Hematopoietic multipotent progenitor cell treated with erythropoietin and hydrocortisone succinate and interleukin-3 and kit ligand, for 6 days (in vitro differentiated cells): ENCODE measurements at places on chromosomes 2 and 18.

DNA sequence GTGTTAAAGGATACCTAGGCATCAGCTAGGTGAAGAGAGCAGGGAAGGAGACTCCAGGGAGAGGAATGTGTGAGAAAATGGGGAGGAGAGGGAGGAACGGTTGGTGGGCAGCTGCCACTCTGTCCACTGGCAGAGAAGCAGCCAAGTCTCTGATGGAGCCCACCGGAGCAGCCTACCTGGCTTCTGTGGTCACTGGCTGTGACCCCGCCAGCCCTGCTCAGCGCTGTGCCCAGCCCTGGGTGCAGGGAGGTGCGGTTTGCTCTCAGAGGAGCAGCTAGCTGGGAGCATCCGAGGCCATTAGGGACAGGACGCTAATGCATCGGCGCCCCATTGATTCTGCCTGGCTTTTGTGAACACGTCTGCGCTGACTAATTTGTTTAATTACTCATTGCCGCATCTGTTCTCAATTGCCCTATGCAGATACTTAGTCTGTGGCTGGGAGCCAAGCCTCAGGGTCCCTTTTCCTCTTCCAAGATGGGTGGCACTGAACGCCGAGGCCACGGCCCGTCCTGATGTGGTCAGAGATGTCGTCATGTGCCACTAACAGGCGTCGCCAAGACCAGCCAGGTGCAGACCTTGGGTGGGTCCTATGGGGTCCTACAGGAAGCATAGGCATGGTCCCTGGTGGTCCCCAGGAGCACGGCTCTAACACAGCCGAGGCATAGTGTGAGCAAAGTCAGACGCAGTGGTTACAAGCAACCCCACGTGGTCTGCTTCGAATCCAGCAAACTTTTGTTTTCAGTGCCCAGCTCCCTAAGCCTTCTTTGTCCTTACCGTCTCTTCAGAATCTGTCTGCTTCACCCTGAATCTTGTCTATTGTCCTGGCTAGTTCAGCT, 82.0 kb downstream of the RRM2 start:
- DNase-seq: no peak

DNA sequence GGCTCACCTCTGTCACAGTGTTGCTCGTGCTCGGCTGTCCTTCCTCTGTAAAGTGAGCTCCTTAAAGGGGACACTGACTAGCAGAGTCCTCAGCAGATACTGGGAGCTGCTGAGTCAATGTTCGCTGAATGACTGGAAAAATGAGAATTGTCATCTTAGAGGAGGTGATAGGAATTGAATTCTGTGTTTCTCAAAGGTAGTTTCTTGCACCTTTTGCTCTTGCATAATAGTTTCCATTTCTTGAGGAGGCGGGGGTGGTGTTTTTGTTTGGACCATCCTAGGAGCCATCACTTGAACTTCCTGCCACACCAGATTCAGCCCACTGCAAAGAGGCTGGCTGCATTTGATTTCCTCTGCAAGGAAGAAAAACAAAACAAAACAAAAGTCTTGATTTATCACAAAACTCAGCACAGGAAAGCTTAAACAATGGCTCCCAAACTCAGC, 11.4 kb upstream of the RFX8 start:
- DNase-seq: no peak

GRCh38 chr2:163778045-163778781, 42.4 kb upstream of the FIGN start:
- no peak for DNase-seq

- peak; percentile 76 for DNase-seq
These were observed 23.2 kb upstream of the SLC20A1 start for GRCh38 chr2:112622528-112622849.

GRCh38 chr2:239175181-239175580, 225.6 kb downstream of the HDAC4 start:
- no peak for DNase-seq
